Placental pericyte (primary cell): ENCODE measurements at places on chromosomes 6 and 20. TPM values are rescaled to one million over a fixed set of nuclear protein-coding genes. Genes with fewer than 3 reads are reported as not detected.

Gene DDO
- 0.66 and 2.0 TPM in 2 replicates for total RNA-seq

Gene BPIFB3
- not detected in 2 replicates for total RNA-seq

Gene NKX2-2
- total RNA-seq, result not detected in 2 replicates

Gene PNPLA1
- total RNA-seq, result 0.14 TPM in 1 of 2 replicates, not detected in the other

Gene MYLK2
- total RNA-seq, result 0.57 TPM in 1 of 2 replicates, not detected in the other

Gene SLC35B3
- 16.9 and 25.1 TPM in 2 replicates for total RNA-seq

Gene GSTA3
- not detected in 2 replicates for total RNA-seq

Gene SLC2A10
- 40.5 and 61.7 TPM in 2 replicates for total RNA-seq

Gene SHLD1
- total RNA-seq, result 0.86 and 2.8 TPM in 2 replicates

Gene GPLD1
- 0.14 and 0.22 TPM in 2 replicates for total RNA-seq

Gene KCNK16
- not detected in 2 replicates for total RNA-seq

Gene BMP2
- total RNA-seq, result 6.8 and 45.2 TPM in 2 replicates

Gene PFDN4
- total RNA-seq, result 71.7 and 279 TPM in 2 replicates

Gene CDC5L
- 15.8 and 27.2 TPM in 2 replicates for total RNA-seq

Gene SOBP
- 0.44 and 1.9 TPM in 2 replicates for total RNA-seq

Gene MATN4
- 0.22 TPM in 1 of 2 replicates, not detected in the other for total RNA-seq

Gene XKR7
- not detected in 2 replicates for total RNA-seq

Gene NOX3
- under 0.01 TPM in 1 of 2 replicates, not detected in the other for total RNA-seq

Gene WDR27
- 14.9 and 31.9 TPM in 2 replicates for total RNA-seq

Gene WFDC9
- not detected in 2 replicates for total RNA-seq

Gene CLPSL2
- total RNA-seq, result not detected in 2 replicates

Gene FAM162B
- total RNA-seq, result 25.5 TPM in 1 of 2 replicates, not detected in the other

Gene ASXL1
- 39.8 and 63.6 TPM in 2 replicates for total RNA-seq

Gene APCDD1L
- total RNA-seq, result 3.5 and 30.2 TPM in 2 replicates

Gene HELZ2
- total RNA-seq, result 42.7 and 81.7 TPM in 2 replicates

Gene ANKEF1
- total RNA-seq, result 0.66 and 0.72 TPM in 2 replicates

Gene C6orf118
- total RNA-seq, result not detected in 2 replicates

Gene CRISP2
- not detected in 2 replicates for total RNA-seq
